HTR-8/SVneo (cell line): ENCODE measurements at places on chromosomes 4 and X.
A peak's percentile ranks its signal among the peaks of the same experiment; 100 is the strongest.

GRCh38 chr4:108141213-108141950, 27.4 kb downstream of the LEF1 start:
- DNase-seq, result no peak

- DNase-seq, result peak; percentile 22
Observed at GRCh38 chrX:48945517-48946348, 11.7 kb downstream of the OTUD5 start.

DNA sequence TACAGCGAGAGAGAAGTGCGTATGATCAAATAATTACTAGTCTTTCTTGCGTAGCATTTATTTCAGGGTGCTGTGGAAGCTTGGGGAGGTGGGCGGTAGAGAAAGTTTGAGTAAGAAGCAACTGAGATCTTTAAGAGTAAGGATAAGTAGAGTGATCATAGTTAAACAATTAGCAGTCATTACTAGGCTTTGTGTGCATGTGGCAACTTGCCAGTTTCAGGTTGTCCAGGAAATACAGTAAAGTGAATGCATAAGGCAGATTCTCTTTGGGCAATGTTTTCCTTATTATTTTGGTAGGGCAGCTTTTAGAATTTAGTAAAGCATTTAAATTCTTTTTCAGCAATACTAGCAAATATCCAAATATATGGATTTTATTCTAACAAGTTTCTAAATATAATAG, 57.0 kb downstream of the HPGDS start:
- DNase-seq, result no peak

DNA sequence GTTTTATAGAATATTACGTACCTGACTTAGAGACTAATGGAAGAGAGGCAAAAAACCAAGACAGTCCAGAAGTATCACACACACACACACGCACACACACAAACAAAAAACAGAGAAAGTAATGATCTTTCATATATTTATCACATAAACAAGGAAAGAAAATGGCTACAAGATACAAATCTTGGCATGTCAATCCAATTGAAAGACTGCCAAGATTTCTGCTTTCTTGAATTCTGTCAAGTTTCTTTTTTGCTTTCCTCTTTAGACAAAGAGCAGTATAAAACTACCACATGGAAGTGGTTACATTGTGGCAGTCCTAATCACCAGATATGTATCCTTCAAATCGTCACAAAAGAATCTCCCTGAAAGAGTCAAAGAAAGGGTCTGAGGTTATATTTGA, 2097.4 kb upstream of the AGA start:
- DNase-seq, result no peak

DNA sequence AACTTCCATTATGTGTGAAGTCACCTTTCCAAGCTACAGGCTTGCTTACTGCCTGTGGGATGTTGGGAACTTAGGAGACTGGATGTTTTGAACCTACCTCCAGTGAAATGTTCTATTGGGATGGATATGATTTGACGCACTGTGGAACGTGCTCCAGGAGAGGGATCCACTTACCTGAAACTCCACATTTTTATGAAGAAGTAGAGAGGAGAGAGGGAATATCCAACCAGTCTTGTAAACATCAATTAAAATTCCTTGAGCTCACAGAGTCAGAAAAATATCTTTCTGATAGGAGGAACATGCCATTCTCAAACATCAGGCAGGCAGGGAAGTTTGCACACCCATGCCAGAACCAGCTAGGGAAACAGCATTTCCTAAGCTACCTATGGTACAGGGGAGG, 91.1 kb upstream of the MAOA start:
- no peak for DNase-seq

GRCh38 chr4:21577056-21577455, 371.5 kb downstream of the KCNIP4 start:
- no peak for DNase-seq

- DNase-seq, result no peak
Observed at GRCh38 chrX:46340696-46341095, 204.5 kb downstream of the ZNF674 start.

- peak; percentile 46 for DNase-seq
Observed at GRCh38 chrX:10634392-10635161, 14.2 kb upstream of the MID1 start.

GRCh38 chr4:110310795-110311194, 112.4 kb upstream of the ELOVL6 start:
- DNase-seq, result no peak

DNA sequence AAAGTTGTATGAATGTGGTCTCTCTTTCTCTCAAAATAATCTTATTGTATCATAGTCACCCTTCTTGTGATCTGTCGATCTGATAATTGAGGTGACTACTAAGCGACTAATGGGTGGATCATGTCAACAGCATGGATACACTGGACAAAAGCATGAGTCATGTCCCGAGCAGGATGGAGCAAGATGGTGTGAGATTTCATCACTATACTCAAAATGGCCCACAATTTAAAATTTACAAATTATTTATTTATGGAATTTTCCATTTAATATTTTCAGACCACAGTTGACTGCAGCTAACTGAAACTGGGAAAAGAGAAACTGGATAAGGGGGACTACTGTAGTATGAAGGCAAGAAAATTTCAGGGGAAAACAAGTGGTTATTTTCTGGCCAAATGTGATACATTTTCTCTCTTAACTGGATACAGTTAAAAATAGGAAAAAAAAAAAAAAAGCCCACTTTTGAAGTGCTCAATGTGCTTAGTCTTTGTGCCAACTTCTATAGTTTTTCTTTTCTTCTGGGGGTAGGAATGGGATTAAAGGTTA, 25.3 kb downstream of the FAM241A start:
- peak; percentile 40 for DNase-seq

GRCh38 chrX:54182194-54182863, 725 bp downstream of the FAM120C start:
- DNase-seq, result peak; percentile 17

GRCh38 chr4:76210452-76210851, 3.2 kb downstream of the SCARB2 start:
- DNase-seq, result no peak

DNA sequence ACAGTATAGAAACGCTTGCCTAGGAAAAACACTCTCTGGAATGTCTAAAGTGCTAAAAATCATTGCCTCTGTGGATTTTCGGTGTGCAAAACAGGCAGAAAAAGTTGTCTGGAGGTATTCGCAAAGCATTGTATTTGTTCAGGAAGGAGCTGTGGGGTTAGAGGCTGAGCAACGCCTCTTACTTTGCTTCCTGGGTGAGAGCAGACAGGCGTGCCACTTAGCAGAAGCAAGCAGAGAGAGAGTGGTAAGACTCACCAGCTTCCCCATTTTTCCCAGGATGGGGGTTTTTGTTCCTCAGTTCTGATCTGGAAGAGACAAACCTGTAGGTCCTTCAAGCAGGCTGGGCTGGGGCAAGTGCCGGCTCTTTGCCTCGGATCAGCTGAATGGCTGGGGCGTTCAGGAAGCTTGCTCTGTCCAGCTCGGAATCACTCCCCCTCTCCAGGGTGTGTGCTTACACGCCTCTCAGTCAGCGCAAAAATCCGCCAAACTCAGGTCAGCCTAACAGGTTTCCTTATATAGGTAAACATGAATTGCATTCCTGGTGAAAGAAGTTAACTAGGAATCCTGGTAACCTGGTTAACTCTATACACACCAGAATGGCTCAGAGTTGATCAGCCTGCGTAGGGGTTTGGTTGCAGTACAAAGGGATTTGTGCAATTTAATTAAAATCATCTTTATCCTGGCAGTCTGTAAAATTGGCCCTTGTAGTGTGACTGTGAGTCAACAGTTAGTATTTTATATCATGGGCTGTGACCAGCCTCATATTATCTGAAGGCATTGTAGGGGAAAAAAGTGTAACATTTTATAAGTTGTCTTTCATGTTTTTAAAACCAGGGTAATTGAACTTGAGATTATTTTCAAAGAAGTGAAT, 213.1 kb upstream of the MID1 start:
- DNase-seq, result peak; percentile 9

- DNase-seq, result no peak
Observed at GRCh38 chr4:153954654-153955053, 165.8 kb upstream of the SFRP2 start.

DNA sequence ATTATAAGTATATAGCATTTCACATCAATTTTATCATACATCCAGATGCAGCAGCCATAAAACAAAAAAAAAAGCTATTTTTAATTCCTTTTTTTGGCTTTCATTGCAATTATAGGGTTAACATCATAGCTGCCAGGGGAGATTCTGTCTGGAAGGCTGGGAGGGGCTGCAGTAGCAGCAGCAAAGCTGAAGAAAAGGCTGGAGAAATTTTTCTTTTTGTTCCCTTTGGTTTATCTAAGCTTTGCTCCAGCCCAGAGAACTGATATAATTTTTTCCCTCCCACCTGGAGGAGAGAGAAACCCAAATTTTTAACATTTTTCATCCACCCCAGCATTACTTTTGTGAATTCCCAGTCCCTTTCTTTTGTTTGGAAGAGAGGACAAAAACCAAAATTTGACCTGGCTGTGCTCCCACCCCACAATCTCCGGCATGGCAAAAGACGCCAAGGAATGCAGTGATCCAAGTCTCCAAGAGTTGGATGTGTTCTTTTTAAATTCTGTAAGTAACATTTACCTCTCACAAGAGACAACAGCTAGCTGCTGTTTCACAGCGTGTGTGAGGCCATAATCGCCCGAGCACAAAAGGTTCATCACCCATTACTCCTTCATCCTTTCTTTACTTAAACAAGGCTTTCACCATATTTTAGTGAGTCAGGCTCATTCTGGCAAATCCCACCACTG, 25.1 kb upstream of the FAM156A start:
- DNase-seq, result no peak

DNA sequence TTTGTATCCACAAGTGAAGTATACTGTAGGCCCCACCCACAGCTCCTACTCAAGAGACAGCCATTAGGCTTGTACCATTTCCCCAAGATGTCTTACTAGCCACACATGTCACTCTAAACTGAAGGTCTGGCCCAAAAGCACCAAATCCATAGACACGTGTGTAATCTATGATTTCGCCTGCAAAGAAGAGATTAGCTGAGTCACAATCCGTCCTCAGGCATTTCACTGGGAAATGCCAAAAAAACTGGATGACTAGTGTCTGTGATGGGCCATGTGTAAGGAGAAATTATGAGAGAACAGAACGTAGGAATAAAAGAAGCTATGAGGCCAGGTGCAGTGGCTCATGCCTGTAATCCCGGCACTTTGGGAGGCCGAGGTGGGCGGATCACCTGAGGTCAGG, 21.9 kb upstream of the RP2 start:
- no peak for DNase-seq

- DNase-seq, result no peak
Observed at GRCh38 chr4:39825090-39825489, 127.2 kb downstream of the UBE2K start.
